ENCODE measurements at places on chromosomes 11 and 22.

GRCh38 chr11:133123796-133124195 is 408.5 kb downstream of the OPCML start:
- no peak for DNase-seq

DNA sequence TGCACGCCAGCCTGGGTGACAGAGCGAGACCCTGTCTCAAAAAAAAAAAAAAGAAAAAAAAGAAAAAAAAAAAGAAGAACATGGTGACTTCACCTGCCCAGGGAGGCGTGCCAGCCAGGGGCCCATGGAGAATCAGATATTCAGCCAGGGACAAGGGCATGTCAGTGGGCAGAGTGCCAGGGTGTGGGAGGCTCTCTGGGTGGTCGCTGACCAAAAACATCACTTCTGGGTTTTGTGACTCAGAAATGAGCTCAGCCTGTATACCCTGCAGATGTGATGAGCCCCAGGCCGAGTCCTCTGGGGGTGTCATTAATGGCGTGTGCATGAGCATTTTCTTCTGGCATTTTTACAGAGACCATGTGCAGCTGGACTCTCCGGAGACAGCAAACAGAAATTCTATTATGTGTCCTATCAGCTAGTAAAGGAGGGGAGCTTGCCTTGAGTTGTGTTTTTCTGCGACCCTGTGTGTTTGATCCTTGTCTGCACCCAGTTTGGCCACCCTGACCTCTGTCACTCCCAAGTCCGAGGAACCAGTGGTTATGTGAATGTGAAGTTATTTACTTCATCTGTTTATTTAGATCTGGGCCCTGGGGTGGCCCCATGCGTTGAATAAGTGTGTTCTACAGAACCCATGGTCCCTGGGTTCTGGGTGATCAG is 53.6 kb downstream of the BCR start:
- peak; percentile 69 for DNase-seq

- DNase-seq = no peak
Measured at GRCh38 chr22:20434264-20434751, 3.3 kb downstream of the SCARF2 start.

DNA sequence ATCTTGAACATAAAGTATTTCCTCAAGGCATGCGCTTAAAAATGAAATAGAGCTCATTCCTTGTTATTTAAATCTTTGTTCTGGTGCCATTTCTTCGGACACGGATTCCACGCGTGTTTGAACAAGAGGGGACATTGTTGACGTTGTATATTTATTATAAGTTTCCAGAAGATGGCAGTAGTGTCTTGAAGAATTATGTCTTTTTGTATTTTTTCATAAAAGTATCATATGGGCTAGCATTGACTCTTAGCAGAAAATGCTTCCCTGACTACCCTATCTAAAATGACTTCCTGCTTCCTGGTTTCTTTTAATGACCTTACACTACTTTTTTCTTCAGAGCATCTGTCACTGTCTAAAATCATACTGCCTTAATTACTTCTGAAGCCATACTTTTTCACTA is 20.4 kb downstream of the BIRC2 start:
- no peak for DNase-seq

DNA sequence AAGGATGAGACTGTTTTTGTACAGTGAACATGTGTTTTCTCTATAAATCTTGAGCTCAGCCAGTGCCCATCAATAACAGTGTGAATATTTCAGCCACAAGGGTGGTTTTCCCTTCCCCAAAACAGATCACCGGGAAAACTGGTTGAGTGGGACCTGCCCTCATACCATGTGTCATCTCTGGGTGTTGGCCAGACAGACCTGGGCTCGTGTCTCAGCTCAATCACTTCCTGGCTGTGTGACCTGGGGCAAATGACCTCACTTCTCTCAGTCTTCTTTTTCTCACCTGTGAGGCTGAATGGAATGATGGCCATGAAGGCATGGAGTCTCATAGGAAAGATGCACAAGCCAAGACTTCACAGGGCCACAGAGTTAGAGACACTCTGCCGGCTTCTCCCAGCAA is 74.7 kb downstream of the COMMD9 start:
- DNase-seq = no peak

DNA sequence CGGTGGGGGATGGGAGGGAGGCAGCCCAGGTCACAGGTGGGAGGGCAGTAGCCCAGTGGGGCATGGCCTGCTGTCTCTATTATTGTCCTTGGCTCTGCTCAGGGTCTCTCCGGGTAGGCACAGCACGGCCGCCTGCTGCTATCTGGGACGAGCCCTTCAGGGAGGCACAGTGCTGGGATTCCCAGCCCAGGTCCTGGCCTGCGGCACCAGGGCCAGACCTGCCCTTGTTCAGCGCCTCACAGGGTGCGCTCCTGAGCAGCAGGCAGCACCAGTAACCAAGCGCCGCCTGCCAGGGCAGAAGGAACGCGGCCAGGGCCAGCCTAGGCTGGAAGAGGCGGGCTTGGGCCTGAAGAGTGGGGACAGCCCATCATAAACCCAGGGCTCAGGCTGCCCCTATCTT is 151.0 kb downstream of the MPPED1 start:
- no peak for DNase-seq

DNA sequence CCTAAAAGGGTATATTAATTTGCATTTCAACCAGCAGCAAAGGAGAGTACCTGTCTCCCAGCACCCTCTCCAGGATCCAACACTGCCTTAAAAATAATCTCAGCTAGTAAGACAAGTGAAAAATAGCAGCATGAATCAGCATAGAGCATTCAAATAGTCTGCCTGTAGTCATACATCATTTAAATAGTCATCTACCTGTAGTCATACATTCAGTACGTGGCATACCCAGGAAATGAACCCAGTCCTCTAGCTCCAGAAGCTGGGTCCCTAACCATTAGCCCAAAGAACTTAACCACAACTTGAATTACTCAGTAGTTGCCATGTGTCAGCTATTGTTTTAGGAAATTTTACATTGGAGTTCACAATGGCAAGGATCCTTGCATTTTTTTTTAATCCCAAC is 9.3 kb downstream of the TENM4 start:
- peak; percentile 62 for DNase-seq

DNA sequence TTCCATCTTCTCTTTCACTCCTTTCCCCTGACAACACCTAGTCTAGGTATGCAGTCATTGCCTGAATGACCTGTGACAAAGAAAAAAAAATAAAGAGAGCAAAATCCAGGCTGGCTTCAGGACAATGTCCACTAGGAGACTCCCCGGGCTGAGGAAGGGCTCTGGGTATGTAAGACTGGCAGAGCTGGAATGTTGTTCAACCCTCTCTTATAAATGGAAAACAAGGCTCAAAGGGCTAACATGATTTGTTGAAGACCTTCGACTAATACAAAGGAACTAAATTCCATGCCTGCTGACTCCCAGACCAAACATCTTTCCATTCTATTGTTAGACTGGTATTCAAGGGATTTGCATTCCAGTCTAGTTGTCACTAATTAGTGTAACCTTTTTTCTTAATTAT is 122.2 kb downstream of the ARL14EP start:
- no peak for DNase-seq

DNA sequence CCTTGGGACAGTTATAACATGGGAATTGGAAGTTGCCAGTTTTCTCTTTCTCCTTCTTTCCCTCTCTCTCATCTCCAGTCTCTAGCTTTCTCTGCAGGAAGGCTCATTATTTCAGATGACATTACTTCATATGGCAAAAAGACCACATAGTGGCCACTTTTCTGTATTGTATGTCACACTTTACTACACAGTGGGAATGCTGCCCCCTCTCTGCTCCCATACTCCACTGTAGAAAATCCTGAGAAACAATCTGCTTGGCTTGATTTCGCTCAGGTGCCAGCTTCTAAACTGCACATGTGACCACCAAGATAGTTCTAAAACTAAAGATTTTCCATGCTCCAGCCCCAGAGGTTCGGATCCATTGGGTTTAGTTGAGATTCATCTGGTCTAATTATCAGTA is 860.7 kb upstream of the CCDC90B start:
- no peak for DNase-seq

DNA sequence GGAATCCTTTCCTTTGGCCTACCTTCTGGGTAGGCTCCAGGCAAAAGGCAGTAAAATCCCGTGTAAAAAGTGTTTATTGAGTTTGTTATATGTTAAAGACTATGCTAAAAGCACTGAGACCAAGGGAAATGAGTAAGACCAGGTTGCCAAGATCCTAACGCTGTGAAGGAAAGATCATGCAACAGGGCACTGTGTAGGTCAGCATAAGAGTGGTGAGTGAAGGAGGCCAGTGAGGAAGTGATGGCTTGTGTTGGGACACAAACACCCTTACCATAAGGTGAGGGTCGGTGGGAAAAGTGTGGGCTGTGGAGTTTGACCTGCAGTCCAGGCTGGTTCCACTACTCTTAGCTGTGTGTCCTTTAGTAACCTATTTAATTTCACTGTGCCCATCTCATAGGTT is 202.1 kb downstream of the DBX1 start:
- DNase-seq = no peak

GRCh38 chr22:19879992-19880785 is 25.5 kb upstream of the GNB1L start:
- DNase-seq = no peak

- DNase-seq = peak; percentile 7
Measured at GRCh38 chr11:94455861-94456260, 37.8 kb downstream of the MRE11 start.

DNA sequence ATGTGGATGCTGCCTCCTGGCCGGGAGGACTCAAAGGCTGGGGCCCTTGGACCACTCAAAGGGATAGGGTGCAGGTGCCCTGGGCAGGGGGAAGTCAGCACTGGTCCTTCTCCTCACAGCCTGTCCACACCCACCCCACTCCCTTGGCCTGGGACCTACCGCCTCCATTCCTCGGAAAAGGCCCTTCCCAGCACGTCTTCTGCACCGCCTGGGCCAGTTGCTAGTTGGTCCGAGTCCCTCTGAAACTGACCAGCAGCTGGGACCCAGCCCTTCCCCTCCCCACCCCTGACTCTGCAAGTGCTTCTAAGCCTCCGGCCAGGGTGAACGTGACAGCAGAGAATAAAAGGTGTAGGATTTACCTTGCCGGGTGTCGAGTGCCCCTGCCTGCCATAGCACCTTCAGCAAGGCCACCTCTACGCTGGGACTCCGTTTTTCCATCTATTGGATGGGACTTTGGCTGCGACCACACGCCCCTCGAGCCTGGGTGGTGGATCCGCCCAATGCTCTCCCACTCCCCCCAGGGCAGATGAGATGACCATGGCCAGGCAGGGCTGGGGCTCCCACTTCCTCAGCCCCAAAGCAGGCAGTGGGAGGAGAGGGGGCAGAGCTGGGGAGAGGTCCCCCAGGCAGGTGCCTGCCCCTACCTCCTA is 37.3 kb downstream of the OSBPL5 start:
- DNase-seq = no peak

GRCh38 chr11:116851626-116852025 is 14.2 kb upstream of the APOA1 start:
- DNase-seq = peak; percentile 51

- no peak for DNase-seq
Measured at GRCh38 chr11:126518071-126518971, 162.8 kb downstream of the ST3GAL4 start.

DNA sequence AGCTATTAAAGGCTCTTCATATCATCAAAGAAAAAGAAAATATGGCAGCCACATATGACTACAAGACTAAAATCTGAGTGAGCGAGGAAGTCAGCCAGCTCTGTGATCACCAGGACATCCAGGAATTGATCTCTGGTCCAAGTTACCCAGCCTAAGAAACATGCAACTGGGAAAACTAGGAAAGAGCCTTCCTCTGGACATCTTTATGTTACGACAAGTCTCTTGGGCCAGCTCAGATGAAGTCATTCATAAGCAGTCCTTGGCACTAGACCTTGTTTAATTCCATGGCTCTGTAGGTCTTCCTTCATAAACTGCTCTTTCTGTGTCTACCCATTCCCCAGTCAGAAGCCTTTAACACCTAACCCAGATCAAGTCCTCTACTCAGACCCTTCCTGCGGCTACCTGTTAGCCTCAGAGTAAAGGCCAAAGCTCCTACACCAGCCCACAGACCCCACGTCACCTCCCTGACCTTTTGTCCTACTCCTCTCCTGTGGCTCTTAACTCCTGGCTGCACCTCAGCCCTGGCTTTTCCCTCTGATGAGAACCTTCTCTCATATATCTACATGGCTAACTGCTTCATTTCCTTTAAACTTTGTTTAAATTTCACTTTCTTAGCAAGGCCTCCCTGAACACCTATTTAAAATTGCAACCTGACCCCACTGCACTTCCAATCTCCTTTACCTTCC is 134.0 kb downstream of the KIF18A start:
- no peak for DNase-seq

DNA sequence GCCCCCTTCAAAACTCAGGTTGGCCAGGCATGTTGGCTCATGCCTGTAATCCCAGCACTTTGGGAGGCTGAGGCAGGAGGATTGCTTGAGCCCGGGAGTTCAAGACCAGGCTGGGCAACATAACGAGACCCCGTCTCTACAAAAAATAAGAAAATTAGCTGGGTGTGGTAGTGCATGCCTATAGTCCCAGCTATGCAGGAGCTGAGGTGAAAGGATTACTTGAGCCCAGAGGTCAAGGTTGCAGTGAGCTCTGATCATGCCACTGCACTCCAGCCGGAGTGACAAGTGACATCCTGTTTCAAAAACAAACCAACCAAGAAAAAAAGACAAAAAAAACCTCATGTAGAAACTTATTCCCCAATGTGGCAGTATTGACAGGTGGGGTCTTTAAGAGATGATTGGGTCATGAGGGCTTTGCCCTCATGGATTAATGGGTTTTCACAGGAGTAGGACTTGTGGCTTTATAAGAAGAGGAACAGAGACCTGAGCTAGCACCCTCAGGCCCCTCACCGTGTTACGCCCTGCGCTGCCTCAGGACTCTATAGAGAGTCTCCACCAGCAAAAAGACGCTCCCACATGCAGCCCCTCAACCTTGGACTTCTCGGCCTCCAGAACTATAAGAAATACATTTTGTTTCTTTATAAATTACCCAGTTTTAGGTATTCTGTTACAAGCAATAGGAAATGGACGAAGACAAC is 22.3 kb downstream of the LAYN start:
- no peak for DNase-seq

DNA sequence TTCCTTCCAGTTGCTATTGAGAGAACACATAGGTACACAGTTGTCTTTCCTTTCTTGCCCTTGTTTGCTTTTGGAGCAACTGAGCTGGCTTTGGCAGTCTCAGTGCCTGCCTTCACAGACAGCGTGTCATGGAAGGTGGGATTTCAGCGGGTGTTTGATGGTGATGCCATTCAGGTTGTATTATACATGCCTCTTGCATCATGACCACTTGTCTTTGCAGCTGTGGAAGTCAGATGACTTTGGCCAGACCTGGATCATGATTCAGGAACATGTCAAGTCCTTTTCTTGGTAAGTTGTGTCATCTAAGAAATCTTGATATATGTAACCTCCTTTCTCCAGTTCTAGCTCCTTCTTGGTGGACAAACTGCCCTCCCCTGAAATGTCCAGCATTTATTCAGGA is 37.1 kb upstream of the SORL1-AS1 start:
- DNase-seq = peak; percentile 35

- peak; percentile 93 for DNase-seq
Measured at GRCh38 chr11:103947546-103947919, 88.9 kb upstream of the DDI1 start.

- no peak for DNase-seq
Measured at GRCh38 chr11:117924631-117925170, 4.5 kb downstream of the TMPRSS13 start.
